ENCODE measurements at places on chromosomes 3 and 15.

GRCh38 chr3:176074096-176074495, 1123.2 kb downstream of the TBL1XR1 start:
- DNase-seq = no peak

GRCh38 chr3:152769523-152769922, 65.4 kb upstream of the P2RY1 start:
- no peak for DNase-seq

DNA sequence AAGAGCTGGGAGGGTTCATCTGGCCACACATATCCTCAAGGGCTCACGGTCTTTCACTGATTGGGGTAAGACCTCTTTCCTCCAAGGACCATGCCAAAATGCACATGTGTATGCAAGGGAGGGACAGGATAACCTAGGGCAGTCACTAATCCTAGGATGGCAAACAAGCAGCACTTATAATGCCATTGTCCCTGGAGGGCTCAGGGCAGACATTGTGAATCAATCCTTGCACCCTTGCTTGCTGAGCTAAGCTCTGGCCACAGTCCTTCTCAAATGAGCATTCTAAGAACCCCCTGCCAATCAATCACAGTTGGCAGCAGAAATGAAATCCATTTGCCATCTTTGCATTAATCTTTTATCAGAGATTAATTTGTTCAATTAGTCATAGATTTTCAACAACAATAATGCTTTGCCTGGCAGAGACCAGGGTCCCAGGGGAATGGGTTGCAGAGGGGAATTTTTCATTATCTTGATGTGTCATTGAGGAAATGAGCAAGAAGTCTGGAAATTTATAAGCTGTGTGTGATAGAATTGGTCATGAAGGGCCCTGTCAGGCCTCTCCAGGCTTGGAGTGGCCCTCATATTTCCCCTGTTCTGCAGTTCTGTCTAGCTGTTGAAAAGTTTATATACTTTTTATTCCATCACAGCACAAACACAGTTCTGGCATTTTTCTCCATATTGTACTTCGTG, 57.2 kb upstream of the KY start:
- DNase-seq = no peak

DNA sequence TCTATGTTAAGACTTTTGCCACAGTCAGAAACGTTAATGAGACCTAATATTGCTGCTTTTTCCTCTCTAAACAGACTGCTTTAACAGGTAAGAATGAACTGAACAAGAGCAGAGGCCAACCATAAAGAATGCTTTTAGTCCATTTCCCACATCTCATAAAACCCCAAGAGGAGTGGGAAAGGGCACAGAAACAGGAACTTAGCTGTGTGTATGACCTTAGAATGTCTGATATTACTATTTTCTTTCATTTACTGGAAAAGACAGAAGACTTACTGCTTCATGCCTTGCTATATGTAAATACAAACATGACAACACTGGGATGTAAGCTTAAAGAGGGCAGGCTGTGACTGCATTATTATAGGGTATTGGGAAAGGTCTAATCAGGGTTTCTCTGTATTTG, 115.0 kb downstream of the ISL2 start:
- DNase-seq = no peak

GRCh38 chr3:182981038-182981380, 671 bp upstream of the DCUN1D1 start:
- DNase-seq = no peak

DNA sequence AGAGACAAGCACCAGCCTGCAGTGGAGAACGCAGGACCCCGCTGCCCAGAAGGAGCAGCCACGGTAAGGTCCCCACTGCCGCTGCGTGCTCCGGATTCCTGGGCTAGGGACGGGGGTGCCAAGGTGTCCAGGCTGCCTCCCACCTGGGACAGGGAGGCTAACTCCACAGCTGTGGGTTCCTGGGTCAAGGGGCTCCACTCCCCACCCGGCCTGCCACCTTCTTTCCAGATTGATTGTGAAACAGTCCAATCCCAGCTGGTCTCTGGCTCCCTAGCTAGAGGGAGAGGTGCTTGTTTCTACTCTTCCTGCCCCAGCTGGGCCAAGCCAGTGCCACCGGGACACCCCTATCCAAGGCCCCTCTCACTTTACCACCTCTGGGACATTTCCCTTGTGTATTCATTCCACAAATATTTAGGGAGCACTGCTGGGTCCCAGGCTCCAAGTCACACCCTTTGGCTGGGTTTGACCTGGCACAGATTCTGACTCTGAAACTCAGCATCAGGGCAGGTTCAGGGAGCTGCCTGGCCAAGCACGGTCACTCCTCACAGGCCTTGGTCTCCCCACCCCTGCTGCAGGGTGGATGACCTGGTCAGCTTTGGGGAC, 1.9 kb downstream of the PAK6 start:
- DNase-seq = no peak

GRCh38 chr3:73685061-73685460, 60.3 kb upstream of the PDZRN3 start:
- DNase-seq = no peak

- no peak for DNase-seq
Observed at GRCh38 chr3:68912376-68912775, 20.0 kb downstream of the TAFA4 start.

DNA sequence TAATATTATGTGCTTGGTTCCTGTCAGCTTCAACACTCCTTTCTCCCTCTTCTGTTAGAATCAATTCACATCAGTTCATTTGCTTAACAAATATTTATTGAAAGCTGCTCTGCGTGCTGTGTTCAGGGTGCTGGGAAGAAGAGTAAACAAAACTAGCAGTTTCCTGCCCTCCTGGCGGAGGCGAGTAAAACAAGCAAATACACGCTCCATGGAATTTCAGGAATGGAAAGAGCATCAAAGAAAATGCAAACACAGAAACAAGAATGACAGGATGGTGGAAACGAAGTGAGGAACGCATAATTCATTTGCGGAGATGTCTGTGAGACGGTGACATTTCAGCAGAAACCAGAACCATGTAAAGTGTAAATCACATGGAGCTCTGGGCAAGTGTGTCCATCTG, 49.4 kb upstream of the SPTSSB start:
- DNase-seq = no peak

DNA sequence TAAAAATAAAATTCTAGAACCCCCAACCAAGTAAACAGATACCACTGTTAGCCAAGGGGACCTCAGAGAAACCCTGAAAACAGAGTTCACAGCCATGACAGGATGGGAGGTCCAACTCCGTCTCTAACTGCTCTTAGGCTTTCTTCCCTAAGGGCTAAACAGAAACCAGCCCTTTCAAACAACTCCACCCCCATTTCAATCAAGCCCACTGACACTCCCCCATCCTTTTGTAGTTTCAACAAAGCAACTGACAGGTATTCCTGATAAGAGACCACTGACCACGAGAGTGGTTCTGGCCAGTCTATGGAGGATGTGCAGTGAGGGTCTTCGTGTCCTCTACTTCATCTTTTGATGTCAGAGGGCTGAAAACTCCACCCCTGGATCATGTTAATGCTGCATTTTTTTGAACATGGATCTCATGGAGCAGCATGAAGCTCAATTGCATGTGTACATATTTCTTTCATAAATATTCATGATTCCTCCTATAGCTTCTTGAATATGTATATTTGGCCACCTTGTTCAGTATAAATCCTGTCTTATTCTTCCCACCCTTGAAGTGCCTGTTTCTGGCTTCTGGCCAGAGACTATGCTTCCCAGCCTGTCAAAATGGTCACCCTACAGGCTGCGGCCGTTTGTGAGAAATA, 222.6 kb downstream of the OSBPL10 start:
- DNase-seq = no peak

- DNase-seq = no peak
Observed at GRCh38 chr3:171267104-171267503, 193.1 kb downstream of the TNIK start.

GRCh38 chr3:13077431-13078162, 4.4 kb upstream of the IQSEC1 start:
- DNase-seq = no peak

- no peak for DNase-seq
Observed at GRCh38 chr3:89624494-89624893, 517.1 kb downstream of the EPHA3 start.

- no peak for DNase-seq
Observed at GRCh38 chr3:135197246-135197645, 402.2 kb downstream of the EPHB1 start.

GRCh38 chr15:43329217-43329959, 985 bp downstream of the LCMT2 start:
- DNase-seq = no peak

DNA sequence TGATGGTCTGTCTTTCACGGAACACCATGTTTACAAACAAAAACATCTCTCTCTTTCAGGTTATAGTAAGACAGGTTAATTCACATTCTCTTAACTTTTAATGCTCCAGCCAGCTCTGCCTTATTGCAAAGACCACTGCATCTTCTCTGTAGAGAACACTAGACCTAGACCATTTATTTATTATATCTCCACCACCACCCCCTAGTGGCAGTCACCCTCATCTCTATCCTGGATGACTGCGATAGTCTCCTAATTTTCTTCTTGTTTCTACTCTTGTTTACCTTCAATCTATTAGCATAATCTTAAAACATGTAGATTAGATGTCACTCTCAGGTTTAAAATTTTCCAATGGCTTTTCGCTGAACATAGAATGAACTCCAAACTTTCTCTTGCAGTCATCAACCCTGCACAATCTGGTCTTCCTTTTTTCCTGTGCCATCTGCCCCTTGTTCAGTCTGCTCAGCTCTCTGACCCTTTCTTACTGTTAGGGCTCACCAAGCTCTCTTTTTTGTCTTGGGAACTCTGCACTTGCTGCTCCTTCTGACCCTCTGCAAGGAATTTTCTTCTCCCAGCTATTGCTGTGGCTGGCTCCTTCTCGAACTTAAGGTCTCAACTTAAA, 155.6 kb downstream of the SQOR start:
- DNase-seq = no peak

- peak; percentile 63 for DNase-seq
Observed at GRCh38 chr3:32502118-32502945, at the start of gene CMTM6. Gene CMTM6, minus strand, starts transcription at chr3:32502852. Its CDS starts 107 bp downstream, at chr3:32502745.

DNA sequence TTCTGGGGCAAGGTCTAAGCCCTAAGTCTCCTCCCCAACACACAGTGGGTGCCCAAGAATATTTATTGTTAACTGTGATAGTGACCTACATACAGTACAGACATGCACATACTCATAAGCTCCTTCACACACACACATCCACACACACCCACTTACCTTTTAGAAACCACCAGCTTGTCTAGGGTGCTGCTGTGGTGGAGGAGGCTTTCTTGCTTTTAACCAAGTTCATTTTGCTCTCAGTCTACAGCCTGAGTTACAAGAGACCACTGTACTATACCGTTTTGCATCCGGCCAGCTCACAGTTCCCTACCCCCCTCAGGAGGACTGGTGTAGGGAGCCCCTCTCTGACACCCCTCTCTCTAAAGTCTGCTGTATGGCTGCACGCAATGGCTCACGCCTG, 16.7 kb downstream of the DAPK2 start:
- DNase-seq = no peak

DNA sequence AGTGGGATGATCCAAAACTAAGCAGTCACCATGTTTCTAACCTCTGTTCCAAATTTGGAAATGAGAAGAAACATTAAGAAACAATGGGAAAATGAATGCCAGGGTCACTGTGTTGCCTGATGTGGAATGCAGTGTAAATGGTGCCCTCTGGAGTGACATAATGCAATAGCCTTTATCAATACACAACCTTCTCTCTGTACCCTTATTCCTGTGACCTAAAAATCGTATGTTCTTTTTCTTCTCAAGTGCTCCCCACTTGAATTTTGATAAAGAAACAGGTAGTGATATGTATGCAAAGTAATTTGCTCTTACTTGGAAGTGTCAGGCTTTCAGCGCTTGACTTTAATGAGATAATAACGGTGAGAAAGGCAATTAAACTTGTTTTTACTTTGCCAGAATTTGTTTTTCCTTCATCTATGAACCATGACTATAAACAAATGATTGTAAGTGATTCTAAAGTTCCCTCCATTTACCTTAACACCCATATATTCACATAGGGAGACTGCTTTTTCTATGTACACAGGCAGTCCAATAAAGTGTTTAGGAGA, 145.8 kb upstream of the THRB start:
- DNase-seq = no peak

DNA sequence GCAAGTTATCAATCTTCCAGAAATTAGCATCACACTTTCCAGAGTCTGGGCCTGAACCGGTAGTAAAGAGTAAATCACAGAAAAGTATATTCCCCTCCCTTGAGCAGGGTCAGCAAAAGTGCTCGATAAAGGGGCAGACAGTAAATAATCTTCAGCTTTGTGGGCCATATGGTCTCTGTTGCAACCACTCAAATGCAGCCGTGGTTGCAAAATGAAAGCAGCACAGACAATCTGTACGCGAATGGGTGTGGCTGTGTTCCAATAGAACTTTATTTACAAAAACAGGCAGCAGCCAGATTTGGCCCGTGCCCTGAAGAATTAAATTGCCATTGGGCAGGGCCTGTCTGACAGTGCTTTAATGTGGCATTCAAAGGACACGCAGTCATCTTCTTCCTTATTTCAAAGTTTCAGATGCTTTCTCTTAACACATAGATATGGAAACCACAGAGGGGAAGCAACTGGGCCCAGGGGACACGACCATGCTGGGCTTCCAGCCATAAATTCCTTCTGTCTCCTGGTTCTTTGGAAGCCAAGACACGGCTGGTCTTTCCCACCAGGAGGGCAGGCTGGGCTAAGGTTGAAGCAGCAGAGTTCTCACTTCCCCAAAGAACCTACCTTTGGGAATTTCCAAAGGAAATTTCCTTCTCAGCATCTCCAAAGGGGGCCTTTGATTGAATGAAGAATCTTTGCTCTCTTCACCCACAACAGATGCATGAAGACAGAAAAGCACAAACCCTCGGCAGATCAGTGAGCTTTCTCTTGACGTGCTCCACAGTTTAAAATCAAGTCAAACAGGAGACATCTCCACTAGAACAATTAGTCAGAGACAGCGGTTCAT, 489.8 kb upstream of the PROK2 start:
- DNase-seq = no peak

GRCh38 chr3:56059731-56060130, 408.5 kb downstream of the ERC2 start:
- DNase-seq = no peak

- no peak for DNase-seq
Observed at GRCh38 chr15:85592148-85592547, 202.6 kb downstream of the KLHL25 start.

DNA sequence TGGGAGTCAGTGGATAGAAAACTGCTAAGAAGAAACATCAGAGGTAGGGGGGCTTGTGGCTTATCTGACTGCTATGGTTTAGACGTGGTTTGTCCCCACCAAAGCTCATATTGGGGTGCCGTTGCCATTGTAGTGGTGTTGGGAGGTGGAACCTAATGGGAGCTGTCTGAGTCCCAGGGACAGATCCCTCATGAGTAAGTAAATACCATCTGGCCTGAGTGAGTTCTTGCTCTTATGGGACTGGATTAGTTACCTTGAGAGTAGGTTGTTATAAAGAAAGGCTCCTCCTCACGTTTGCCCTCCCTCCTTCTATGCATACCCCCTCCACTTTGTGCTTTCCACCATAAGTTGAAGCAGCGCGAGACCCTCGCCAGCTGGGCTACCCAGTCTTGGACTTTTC, 53.4 kb upstream of the VILL start:
- no peak for DNase-seq

GRCh38 chr15:92170897-92171296, 222.8 kb upstream of the ST8SIA2 start:
- no peak for DNase-seq
